ENCODE measurements at places on chromosomes 5 and 9. TPM values are rescaled to one million over a fixed set of nuclear protein-coding genes. Genes with fewer than 3 reads are reported as not detected.

Gene TXN
- 97.2 TPM for total RNA-seq

Gene PDCD1LG2
- total RNA-seq: 3.3 TPM

Gene ANKDD1B
- total RNA-seq: 4.9 TPM

Gene SLC1A3
- total RNA-seq: 235 TPM

Gene MZB1
- total RNA-seq: 2.1 TPM

Gene DMGDH
- 1.1 TPM for total RNA-seq

Gene DCAF10
- total RNA-seq: 42.7 TPM

Gene GMCL2
- total RNA-seq: not detected

GRCh38 chr9:15058236-15058635 is 148.0 kb upstream of the FREM1 start:
- no peaks in the 10 kb centered on the region for H3K36me3 ChIP-seq
- no peak for DNase-seq
- H3K27ac ChIP-seq: no peak overlapping the region
- no peaks in the 10 kb centered on the region for H3K4me1 ChIP-seq

- no peak for DNase-seq
- H3K4me1 ChIP-seq: no peaks in the 10 kb centered on the region
- H3K27ac ChIP-seq: no peak overlapping the region
- H3K36me3 ChIP-seq: peaks cover 6% of the 10 kb centered on the region
These were observed 16.5 kb upstream of the RARS1 start for GRCh38 chr5:168469816-168470215.

DNA sequence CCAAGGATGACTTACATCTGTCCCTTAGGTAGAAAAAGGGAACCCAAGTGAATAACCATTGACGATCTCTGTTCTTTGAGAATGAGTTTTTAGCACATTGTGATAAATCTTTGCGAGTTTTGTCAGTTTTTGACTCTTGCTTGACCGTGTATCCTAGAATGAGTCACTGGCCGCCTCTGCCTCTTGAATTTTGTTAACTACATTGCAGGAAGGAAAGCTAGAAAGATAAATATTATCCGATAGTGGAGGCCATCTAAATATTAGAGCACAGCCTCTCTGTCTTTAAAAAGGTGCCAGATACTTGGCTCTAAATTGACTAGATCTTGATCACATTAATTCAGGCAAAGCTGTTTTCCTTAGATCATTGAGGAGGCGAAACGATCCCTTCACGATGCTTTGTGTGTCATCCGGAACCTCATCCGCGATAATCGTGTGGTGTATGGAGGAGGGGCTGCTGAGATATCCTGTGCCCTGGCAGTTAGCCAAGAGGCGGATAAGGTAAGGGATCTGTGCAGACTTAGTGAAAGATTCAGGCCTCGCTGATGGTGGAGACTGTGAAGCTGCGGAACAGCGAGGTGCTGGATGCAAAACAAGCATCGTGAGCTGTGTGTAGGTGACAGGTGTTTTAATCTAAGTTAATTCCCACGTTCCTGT is 12.2 kb downstream of the CCT5 start:
- no peak overlapping the region for H3K4me3 ChIP-seq
- no peak overlapping the region for H3K27ac ChIP-seq
- H3K4me1 ChIP-seq: no peaks in the 10 kb centered on the region
- H3K27me3 ChIP-seq: no peaks in the 10 kb centered on the region
- H3K36me3 ChIP-seq: peaks cover 80% of the 10 kb centered on the region
- no peak for DNase-seq

GRCh38 chr5:45694255-45694814 is 1.8 kb downstream of the HCN1 start:
- DNase-seq: no peak
- H3K4me3 ChIP-seq: no peak overlapping the region
- H3K27me3 ChIP-seq: no peaks in the 10 kb centered on the region

- no peaks in the 10 kb centered on the region for H3K36me3 ChIP-seq
- no peak overlapping the region for H3K4me3 ChIP-seq
- peaks cover 18% of the 10 kb centered on the region for H3K4me1 ChIP-seq
- no peaks in the 10 kb centered on the region for H3K27me3 ChIP-seq
These were observed 502.9 kb downstream of the RASEF start for GRCh38 chr9:82560036-82560435.

DNA sequence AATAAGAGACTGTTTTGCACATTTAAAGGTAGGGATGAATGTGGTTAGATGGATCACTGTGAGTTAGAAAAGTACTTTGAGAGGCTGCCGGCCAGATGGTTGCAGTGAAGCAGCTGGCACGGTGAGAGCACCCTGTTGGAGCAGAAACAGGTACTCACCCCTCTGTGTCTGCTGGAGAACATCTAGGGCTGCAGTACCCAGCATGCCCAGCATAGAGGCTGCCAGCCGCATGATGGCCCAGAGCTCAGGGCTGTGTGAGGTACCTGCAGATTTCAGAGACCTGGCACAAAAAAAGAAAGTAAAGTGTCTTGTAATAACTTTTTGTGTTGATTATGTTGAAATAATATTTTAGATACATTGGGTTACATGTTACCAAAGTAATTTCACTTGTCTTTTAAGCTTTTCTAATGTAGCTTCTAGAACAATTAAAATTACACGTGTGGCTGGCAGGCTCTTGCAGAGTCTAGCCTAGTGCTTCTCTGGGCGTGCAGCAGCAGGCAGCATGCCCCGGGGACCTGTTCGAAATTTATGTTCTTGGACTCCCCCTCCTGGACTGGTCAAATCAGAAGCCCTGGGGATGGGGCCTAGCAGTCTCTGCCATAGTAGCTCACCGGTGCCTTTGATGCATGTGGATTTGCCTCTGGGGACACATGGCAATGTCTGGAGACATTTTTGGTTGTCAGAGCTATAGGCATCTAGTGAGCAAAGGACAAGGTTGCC is 11.1 kb downstream of the WDR5 start:
- H3K27ac ChIP-seq: no peak overlapping the region
- no peak for DNase-seq
- no peaks in the 10 kb centered on the region for H3K4me1 ChIP-seq
- H3K27me3 ChIP-seq: no peaks in the 10 kb centered on the region

DNA sequence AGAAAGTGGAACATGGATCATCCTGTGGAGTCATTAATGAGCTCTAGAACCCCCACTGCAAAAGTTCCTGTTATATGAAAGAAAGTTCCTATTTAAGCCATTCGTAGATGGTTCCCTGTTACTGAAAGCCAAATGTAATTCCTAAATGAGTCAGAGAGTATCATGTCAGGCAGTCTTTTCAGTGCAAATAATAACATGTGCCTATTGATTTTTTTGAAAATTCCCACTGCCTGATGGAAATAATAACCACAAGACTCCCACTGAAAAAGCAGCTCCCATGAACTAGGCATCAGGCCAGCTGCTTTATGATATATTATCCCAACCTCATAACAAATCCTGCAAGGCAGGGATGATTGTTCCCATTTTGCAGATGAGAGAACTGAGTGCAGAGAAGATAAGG is 217.2 kb downstream of the DAB2IP start:
- H3K4me1 ChIP-seq: no peaks in the 10 kb centered on the region
- no peak for DNase-seq
- H3K4me3 ChIP-seq: no peak overlapping the region
- H3K36me3 ChIP-seq: no peaks in the 10 kb centered on the region

GRCh38 chr5:84181093-84181492 is 203.6 kb downstream of the EDIL3 start:
- H3K27me3 ChIP-seq: no peaks in the 10 kb centered on the region
- no peaks in the 10 kb centered on the region for H3K36me3 ChIP-seq
- no peak overlapping the region for H3K4me3 ChIP-seq
- DNase-seq: no peak
- H3K27ac ChIP-seq: no peak overlapping the region
- no peaks in the 10 kb centered on the region for H3K4me1 ChIP-seq

DNA sequence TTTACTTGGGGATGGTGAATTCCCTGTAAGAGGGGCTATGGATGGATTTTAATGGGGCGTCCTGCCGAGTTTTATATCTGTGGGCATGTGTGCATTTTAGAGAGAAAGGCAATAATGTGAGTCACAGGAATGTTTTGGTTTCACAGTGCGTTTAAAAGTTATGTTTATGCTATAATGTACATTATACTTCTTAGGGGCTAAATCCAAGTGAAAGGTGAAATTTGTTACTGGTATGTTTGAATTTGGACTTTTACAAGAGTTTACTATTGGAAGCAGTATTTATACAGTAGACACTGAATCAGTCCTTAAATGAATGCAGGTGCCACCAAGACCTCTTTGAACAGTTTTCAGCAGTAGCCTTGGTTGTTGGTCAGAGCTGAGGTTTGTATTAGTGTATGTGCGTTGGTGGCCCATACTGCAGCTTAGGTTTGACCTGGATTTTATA is 5.6 kb downstream of the JMY start:
- DNase-seq: no peak
- H3K4me1 ChIP-seq: peaks cover 28% of the 10 kb centered on the region
- no peaks in the 10 kb centered on the region for H3K36me3 ChIP-seq
- no peaks in the 10 kb centered on the region for H3K27me3 ChIP-seq
- H3K4me3 ChIP-seq: no peak overlapping the region

DNA sequence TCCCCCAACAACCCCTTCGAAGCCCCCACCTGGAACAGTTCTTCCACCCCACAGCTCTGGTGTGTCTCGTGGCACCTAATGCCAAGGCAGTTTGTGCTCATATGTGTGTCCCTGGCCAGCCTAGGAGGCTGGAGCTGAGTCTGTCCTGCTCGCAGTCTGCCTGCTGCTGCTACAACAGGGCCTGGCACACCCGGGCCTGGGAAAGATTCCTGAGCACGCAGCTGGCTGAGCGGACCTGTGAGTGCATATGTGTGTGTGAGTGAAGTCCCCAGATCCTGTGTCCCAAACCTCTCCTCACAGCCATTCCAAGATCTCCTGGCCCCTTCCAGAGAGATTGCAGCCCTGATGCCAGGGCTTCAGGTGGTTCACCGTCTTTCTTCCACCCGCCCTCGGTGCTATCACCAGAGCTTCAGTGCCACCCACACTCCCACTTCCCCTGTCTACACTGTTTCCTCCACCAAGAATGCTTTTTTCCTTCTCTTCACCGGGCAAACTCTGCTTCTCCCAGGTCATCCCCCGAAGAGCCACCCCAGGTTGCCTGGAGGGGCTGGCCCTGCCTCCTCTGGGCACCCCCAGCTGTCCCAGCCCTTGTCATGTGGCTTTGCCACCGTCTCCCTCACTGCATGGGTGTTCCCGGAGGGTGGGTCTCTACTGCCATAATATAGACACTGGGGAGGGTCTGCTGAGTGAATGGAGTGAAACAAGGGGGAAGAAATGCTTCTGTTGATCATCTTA is 28.4 kb downstream of the LMX1B start:
- H3K27ac ChIP-seq: no peak overlapping the region
- H3K4me3 ChIP-seq: no peak overlapping the region
- H3K27me3 ChIP-seq: no peaks in the 10 kb centered on the region
- no peak for DNase-seq
- H3K4me1 ChIP-seq: peaks cover 3% of the 10 kb centered on the region

DNA sequence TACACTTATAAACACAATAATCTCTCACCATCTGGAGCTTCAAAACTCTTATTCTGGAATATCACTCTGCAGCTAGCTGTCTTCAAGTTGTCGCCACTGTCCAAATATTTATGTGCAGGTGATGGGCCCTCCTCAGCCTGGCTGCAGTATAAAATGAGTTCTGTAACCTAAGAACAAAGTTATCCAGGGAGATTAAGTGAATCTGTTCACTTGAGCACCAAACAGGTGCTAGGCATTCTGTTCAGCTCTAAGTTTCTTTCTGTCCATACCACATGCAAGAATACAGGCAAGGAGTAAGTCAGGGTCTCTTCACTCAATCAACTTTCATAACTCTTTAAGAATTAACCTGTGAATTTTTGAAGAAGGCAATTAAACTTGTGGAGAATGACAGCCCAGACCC is 344.1 kb downstream of the PLK2 start:
- H3K4me1 ChIP-seq: no peaks in the 10 kb centered on the region
- no peaks in the 10 kb centered on the region for H3K36me3 ChIP-seq
- H3K27ac ChIP-seq: no peak overlapping the region
- H3K4me3 ChIP-seq: no peak overlapping the region
- no peaks in the 10 kb centered on the region for H3K27me3 ChIP-seq
- no peak for DNase-seq

DNA sequence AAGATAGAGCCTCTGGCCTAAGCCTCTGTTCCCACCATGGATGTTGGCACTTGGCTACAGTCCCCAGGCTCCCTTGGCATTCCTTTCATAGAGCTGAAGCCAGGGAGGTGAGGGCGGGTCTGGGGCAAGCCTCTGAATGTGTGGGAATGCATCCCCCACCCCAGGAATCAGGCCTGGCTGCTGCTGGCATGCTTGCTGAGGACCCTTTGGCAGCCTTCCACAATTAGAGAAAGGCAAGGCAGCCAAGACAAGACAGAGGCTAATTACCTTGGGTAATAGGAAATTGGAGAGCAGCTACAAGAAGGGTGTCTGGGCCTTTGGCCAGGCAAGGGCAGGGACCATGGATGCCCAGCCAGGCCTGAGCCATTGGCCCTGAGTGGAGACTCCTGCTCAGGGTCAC is 204.4 kb upstream of the TRIM32 start:
- no peaks in the 10 kb centered on the region for H3K4me1 ChIP-seq
- no peaks in the 10 kb centered on the region for H3K27me3 ChIP-seq
- H3K27ac ChIP-seq: no peak overlapping the region
- H3K36me3 ChIP-seq: no peaks in the 10 kb centered on the region
- H3K4me3 ChIP-seq: no peak overlapping the region

DNA sequence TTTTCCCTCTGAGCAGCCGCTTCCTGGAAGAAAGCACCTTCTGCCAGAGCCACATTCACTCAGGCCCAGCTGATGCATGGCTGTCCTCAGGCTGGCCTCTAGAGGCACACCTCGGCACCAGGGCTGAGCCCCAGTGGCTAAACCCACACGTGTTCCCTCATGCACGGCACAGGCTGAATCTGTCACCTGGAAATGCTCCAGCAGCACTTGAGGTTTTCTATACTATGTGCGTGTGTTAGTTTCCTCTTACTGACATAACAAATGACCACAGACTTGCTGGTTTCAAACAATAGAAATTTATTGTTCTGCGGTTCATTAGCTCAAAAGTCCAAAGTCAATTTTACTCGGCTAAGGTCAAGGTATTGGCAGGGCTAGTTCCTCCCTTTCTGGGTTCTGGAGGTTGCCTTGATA is 141.4 kb downstream of the LRRC70 start:
- H3K4me3 ChIP-seq: no peak overlapping the region
- no peaks in the 10 kb centered on the region for H3K27me3 ChIP-seq
- no peaks in the 10 kb centered on the region for H3K36me3 ChIP-seq

DNA sequence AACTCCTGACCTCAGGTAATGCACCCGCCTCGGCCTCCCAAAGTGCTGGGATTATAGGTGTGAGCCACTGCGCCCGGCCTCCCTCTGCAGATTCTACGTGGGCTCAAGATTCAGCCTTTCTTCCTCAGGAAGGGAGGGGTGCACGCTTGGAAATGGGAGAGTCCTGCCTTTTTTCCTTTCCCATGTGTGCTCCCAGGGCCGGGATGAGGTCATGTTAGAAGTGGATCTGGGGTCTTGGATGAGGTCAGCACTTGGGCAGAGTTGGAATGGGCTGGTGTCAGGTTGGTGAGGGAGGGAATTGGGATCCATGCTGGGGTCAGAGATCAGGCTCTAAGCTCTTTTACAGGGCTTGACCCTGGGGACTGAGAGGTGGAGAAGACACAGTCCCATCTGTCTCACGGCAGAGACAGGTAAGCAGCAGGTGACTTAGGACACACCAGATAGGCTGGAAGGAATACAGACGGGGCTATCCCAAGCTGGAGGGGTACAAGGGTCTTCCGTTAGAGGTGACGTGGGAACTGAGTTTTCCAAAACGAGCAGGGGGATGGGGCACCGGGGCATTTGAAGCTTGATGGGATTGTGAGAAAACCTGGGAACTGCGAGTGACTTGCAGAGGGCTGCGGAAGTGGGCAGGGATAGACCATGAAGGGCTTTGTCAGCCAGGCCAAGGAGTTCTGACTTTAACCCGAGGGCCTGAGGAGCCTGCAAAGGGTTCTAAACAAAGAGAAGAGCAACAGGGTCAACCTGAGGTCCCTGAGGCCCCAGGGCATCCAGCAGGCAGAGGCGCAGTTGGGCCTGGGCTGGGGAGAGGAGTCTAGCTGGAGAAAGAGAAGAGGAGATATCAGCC is 1.8 kb upstream of the AQP7 start:
- H3K4me3 ChIP-seq: no peak overlapping the region
- no peaks in the 10 kb centered on the region for H3K27me3 ChIP-seq
- H3K36me3 ChIP-seq: no peaks in the 10 kb centered on the region
- peaks cover 16% of the 10 kb centered on the region for H3K4me1 ChIP-seq

Measured in upper lobe of left lung (tissue), 6 donors.